ENCODE measurements at places on chromosomes 4 and X. TPM values are rescaled to one million over a fixed set of nuclear protein-coding genes. Genes with fewer than 3 reads are reported as not detected.

CABS1 gene
- not detected for total RNA-seq

UGT8 gene
- 1.2 TPM for total RNA-seq

GRCh38 chr4:140924761-140925392, 168.7 kb upstream of the TBC1D9 start:
- DNase-seq = no peak

DNA sequence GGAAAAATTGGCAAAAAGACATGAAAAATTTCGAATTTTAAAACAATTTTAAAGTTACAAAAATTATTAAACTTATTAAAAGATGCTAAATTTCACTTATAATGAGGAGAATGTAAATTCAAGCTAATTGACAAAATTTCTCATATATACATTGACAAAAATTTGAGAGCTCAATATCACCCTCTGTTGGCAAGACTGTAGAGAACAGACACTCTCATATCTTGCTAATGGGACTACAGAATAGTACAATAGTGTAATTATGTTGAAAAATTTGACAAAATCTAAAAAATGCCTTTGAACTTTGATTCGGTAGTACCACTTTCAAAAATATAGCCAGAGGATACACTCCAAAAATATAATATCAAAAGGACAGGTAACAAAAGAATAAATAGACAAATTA, 29.8 kb downstream of the DCAF8L2 start:
- DNase-seq = peak; percentile 24

C4orf50 gene
- total RNA-seq = not detected

Measured in A673 (cell line).